ENCODE measurements at places on chromosomes 13 and 19.

- DNase-seq = no peak
These were observed 315.7 kb downstream of the KCTD12 start for GRCh38 chr13:76570510-76570971.

DNA sequence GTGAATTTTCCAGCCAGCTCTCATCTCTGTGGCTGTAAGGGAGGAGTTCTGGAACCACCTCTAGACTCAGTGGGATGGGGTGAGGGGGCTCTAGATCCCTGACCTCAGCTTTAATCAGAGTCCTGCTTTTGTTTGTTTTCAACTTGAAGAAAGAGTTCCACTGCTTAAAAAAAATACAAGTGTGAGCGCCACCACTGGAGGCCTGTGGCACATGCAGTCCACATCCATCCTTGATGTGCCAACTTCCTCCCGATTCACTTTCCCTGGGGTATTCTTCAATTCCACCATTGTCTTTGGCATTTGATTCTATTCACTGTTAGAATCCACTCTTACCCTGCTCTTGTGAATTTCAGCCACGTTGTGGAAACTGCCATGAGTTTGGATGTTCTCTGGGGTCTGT is 62.4 kb upstream of the GJB6 start:
- no peak for DNase-seq

- DNase-seq = no peak
These were observed 4.9 kb upstream of the TEX26 start for GRCh38 chr13:30927595-30927994.

DNA sequence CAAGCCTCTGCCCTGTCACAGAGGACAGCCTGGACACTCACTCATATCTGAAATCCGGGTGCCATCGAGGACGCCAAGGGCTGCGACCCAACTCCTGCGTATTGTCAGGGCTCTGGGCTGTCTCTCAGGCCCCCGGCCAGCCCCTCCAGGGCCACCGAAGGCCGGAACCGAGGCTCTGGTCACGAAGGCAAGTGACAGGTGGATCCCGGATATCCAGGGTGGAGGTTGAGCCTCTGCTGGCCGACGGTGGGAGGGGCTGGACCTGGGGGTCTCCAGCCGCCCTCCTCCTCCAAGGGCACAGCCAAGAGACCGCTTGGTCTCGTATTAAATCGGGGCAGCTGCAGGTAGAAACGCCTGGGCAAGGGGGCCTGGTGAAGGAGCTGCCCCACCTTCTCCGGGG is 5.4 kb downstream of the RNF126 start:
- no peak for DNase-seq

DNA sequence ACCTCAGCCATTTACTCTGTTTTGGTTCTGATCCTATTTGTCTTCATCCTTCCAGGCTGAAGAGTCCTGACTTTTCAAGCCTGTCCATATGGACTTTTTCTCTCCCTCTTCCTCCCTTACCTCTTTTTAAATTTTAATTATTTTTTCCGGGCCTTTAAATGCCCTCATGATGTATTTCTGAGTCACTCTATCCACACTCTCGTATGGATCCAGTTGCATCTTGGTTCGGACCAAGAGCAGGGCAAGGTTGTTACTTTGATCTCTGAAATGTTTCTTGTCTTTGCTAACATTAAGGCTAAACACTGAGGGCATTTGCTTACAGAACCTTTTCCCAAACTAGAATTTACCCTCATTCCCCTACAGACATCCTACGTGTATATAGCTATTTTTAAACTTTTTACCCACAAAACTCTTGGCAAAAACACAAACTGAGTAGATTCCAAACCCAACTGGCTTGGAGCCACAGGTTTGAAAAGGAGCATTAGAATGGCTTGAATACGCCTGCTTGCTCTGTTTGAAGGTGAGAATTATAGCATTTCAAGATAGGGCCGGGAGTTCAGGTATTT is 47.4 kb upstream of the SERPINE3 start:
- no peak for DNase-seq

GRCh38 chr19:4059891-4060620 is 6.6 kb downstream of the ZBTB7A start:
- DNase-seq = no peak

- DNase-seq = no peak
These were observed 14.9 kb upstream of the FEM1A start for GRCh38 chr19:4776436-4777211.

DNA sequence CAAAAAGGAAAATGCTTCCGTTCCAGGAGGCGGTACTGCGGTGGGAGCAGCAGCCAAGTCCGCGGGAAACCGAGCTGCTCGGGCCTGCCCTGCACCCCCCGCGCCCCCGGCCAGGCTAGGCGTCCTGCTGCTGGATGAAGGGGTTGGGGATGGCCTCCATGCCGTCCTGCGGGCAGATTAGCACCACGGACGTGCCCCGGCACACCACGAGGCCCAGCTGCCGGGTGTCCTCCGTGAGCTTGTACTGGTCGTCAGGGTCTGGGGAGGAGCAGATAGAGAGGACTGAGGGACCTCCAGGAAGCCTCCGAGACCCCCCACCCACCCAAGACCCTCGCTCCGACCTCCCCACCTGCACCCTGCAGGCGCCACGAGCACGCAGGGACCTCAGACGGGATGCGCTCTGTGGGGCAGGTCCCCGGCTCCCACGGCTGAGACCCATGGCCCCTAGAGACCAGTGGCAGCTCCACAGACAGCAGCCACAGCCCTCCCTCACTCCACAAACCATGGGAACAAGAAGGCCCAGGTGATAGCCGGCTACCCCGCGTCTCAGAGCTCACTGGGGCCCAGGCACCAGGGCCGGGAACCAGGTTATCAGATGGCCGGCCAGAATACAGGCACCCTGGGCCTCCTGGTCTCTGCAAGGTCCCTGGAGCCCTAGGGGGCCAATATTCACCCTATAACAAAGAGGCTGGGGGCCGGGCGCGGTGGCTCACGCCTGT is 6.7 kb downstream of the LSM7 start:
- DNase-seq = no peak

DNA sequence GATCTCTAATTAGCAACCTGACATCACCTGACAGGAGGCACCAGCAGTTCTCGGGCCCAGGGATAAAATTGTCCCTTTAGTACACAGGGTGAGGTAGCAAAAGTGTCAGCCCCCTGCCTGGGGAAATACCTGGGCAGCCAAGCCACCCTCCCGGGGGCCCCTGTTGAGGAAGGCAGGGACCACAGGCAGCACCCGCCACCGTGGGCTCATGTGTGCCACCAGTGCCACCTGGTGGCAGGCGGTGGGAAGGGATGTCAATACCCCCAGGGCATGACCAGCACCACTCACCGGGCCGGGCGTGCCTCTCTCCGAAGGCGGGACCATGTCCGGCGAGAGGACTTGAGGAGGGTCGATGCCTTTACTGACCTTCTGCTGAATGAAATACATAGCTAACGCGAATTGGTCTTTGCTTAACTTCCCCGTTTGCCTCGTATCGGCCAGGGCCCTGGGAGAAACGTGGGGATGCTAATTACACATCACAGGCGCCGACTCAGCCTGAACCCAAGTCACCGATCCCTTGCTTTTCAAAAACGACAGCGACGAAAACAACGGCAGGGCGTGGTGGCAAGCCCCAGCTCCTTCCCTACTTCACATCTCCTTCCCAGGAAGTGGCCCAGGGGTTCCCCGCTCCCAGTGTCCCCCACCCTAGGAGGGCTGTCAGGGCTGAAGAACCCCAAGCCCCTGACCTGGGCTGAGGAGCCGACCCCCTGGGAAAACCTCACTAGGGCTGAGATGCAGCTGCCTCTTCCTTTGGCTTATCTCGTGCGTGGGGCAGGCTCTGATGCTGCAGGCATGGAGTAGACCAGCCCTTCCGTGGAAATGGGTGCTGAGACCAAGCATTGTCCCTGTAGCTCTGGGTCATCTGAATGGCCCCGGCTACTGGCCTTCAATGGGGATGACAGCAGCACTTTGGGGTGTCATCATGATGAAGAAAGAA is 53.8 kb downstream of the EPS15L1 start:
- DNase-seq = no peak

- no peak for DNase-seq
These were observed 4.1 kb downstream of the TMEM272 start for GRCh38 chr13:51840917-51841316.

GRCh38 chr19:9941231-9941630 is 4.9 kb upstream of the OLFM2 start:
- no peak for DNase-seq

GRCh38 chr19:49861541-49862378 is 5.6 kb downstream of the PNKP start:
- no peak for DNase-seq

Measured in NCI-H2081 treated with DMSO at 0.1 percent for 48 hours (cell line).